ENCODE measurements at places on chromosomes 3 and 15.

GRCh38 chr3:42175386-42176240 is 84.5 kb downstream of the TRAK1 start:
- no peak for DNase-seq

DNA sequence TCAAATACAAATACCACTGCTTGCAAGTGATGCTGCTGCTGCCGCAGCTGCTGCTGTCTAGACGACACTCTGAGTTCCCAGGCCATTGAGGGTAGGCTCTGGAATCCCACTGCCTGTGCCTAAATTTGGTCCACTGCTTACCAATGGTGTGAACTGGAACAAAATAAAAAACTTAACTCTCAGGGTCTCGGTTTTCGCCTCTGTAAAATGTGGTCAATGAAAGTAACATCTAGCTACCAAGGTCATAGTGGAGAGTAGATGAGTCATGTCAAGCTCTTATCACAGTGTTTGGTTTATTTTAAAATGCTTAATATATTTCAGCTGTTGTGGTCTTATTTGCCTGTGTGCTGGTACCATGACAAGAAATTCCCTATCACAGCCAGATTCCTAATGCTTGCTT is 299.3 kb downstream of the CLSTN2 start:
- DNase-seq = no peak

DNA sequence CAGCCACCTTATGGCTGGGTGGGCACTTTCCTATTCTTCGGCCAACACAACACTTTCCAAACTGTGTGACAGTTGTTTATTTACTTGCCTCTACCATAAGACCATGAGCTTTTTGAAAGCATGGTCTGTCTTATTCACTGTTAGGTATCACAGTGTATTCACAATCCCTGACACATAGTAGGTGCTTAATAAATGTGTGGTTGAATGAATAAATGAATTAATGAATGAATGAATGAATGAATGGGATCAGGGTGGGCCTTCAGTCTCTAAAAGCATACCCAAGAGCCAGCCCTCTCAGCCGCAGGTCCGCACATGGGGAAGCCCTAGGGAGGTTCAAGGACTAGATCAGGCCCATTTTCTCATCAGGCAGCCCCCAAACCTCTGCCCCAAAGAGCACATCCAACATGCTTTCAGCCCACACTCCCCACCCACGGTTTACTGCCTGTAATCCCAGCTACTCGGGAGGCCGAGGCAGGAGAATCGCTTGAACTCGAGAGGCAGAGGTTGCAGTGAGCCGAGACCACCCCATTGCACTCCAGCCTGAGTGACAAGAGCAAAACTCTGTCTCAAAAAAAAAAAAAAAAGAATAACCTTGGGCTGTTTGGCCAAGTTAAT is 95.9 kb downstream of the LIPC start:
- no peak for DNase-seq

- no peak for DNase-seq
These were observed 1.4 kb downstream of the DUT start for GRCh38 chr15:48332642-48333034.

DNA sequence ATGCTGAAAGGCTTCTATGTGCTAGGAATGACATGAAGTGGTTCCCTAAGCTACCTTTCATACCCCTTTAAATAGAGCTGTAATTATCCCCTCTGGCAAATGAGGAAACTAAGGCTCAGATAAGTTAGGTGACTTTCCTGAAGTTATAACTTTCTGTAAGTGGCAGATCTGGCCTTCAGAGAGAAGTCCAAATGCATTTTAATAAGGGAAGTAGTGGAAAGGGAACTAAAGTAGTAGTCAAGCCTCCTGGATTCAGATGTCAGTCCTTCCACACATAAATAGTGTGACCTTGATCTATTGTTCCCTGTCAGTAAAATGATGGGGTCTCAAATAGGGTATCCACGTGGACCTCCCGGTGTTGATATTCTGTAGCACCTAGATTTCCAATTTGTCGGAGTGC is 277.7 kb downstream of the EDEM1 start:
- DNase-seq = no peak

- DNase-seq = no peak
These were observed 28.1 kb upstream of the CTDSPL start for GRCh38 chr3:37833302-37834186.

- no peak for DNase-seq
These were observed 113.2 kb upstream of the TJP1 start for GRCh38 chr15:29935296-29936004.

- no peak for DNase-seq
These were observed 43.3 kb upstream of the MITF start for GRCh38 chr3:69695933-69696332.

DNA sequence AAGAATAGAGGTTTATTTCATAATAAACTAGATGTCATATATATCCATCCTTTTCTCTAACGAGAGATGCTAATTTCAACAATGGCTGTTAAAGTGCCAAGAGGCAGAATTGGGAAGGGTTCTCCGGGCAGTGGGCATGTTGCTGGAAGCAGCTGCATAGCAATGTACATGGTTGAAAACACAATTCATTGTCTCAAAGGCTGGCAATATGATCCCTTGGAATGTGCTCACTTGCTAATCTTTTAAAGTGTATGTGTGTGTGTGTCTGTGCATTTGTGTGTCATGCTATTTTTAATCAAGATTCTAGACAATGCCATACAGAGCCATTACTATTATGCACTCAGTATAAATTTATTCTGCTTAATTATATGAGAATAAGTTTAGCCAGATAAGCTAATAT is 1020.3 kb downstream of the NAALADL2 start:
- no peak for DNase-seq

DNA sequence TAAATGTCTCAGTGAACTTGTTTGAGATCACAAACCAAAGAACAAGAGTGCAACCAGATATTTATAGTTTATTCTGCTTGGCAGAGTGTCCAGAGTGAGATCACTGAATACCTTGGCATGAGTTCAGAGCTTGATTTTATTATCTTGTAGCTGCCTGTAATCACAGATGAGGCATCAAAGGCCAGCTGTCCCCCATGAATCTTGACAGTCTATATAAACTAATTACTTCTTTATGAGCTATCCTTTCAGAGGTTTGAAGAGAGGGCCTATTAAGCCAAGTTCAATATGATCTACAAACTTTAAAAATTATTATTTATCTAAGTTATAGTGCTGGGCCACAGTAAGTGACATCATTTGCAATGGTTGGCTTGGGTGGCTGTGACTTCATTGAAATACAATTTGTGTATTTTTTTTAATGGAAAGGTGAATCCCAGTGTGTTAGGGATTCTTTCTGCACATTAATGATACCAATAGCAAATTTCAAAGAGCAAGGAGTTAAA is 251.5 kb downstream of the CLSTN2 start:
- peak; percentile 43 for DNase-seq

DNA sequence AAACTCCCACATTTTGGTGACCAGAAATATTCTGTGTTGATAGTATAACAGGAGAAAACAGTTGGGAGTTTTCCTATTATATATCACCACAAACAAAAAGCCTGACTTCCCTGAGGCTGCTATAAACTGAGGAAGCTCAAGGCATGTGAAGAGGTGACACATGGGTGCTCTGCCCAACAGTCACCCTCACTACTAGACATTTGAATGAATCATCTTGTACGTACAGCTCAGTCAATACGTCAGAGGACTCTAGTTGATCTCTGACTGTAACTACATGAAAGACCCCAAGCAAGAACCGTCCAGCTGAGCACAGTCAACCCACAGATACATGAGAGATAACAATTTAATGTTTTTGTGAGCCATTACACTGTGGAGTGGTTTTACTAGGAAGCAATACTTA is 338.3 kb upstream of the ATP11B start:
- DNase-seq = no peak

DNA sequence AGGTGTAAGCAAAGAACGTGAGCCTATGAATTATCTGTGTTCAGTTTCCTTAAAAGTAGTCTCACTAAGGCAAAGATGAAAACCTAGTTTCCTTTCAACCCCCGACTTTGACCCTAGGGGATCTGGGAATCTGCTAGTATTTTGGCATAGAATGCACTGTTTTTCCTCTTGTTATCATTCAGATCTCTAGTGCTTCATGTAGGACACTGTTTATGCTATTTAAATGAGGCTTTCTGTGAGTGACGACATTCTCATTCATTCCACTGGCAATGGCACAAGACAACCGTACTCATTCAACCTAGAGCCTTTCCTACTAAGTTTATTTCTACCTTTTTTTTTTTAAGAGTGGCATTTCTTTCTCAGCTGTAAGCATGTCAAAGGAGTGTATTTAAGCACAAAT is 67.0 kb downstream of the CHAC1 start:
- DNase-seq = no peak

- no peak for DNase-seq
These were observed 30.1 kb upstream of the NEO1 start for GRCh38 chr15:73022161-73022560.

- no peak for DNase-seq
These were observed 965 bp upstream of the SLC38A3 start for GRCh38 chr3:50203809-50204803.

- DNase-seq = no peak
These were observed 88.1 kb downstream of the MECOM start for GRCh38 chr3:169575381-169575780.

GRCh38 chr3:25768851-25769250 is 14.4 kb downstream of the NGLY1 start:
- DNase-seq = no peak

- no peak for DNase-seq
These were observed 336.7 kb upstream of the ZNF717 start for GRCh38 chr3:76122007-76122406.
